ENCODE measurements at places on chromosomes 4 and X. TPM values are rescaled to one million over a fixed set of nuclear protein-coding genes. Genes with fewer than 3 reads are reported as not detected.

- no peak for DNase-seq
Measured at GRCh38 chrX:65997978-65998717, 41.7 kb downstream of the VSIG4 start.

CYP2U1 gene
- total RNA-seq: 3.6 TPM

C4orf17 gene
- total RNA-seq: not detected

PPEF2 gene
- 0.12 TPM for total RNA-seq

TRAM1L1 gene
- not detected for total RNA-seq
